ENCODE measurements at places on chromosomes 1 and 21. TPM values are rescaled to one million over a fixed set of nuclear protein-coding genes. Genes with fewer than 3 reads are reported as not detected.

GRCh38 chr1:20281801-20282200 lies 8.9 kb upstream of the VWA5B1 start:
- no peak for DNase-seq

The SGIP1 gene
- total RNA-seq = 25.6 TPM

DNA sequence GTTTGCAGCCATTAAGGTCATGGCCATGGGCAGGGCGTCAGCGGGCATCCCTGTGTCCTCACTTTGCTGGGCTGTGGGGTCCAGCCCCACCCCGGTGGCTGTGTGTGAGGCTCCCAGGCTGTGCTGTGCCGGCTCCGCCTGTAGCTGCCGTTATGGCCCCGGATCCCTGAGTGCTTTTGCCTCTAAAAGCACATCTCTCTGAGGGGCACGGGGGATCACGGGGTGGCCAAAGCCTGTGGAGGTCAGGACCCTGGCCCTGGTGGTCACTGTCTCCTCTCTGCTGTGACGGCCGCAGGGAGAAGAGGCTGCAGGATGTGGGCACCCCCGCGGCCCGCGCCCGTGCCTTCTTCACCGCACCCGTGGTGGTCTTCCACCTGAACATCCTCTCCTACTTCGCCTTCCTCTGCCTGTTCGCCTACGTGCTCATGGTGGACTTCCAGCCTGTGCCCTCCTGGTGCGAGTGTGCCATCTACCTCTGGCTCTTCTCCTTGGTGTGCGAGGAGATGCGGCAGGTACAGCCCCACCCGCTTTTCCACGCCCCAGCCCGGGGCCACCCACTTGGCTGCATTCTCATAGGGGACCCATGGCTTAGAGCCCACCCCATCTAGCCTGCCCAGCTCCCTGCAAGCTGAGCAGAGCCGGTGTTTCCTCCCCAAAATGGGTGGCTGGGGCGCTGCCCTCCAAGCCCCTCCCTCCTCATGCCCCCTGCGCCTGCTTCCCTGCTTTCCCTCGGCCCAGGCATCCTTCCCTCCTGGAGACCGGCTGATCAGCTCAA lies 48.2 kb downstream of the TRPM2 start:
- DNase-seq = no peak

DNA sequence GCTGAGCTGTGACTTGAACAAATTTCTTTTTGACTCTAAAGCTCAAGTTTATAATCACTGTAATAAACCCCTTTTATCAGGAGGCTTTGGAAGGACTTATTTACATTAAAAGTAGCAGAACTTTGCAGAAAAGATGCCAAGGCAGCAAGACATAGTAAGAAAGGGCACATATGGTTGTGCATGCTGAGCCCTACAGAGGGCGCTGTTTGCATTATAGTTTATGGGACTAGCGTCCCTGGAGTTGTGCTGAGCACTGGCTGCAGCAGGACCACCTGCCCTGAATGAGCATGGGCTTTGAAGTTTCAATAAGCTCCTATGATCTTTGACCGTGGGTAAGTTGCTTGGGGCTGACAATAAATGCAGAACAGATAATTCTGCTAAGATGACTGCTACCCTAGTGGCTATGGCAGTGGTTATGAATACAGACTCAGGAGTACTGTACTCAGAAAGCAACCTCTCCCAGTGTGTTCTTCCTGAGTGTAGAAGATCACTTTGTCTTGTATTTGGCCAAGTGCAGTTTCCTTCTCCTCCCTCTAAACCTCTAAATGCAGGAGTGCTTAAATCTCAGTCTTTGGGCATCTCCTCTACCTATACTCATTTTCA lies 45.4 kb upstream of the USP1 start:
- DNase-seq = no peak

The TSPAN2 gene
- 3.0 TPM for total RNA-seq

- no peak for DNase-seq
These were observed 59.9 kb downstream of the LRRC8C start for GRCh38 chr1:89692601-89693521.

GRCh38 chr1:11729498-11730428 lies 6.2 kb upstream of the AGTRAP start:
- DNase-seq = peak; percentile 16

- peak; percentile 12 for DNase-seq
These were observed 884 bp downstream of the PHACTR4 start for GRCh38 chr1:28370239-28371009.

- DNase-seq = peak; percentile 83
These were observed 99.7 kb downstream of the PRDM16 start for GRCh38 chr1:3168678-3169077.

GRCh38 chr21:41548781-41549180 lies 40.8 kb upstream of the TMPRSS2 start:
- peak; percentile 43 for DNase-seq

- no peak for DNase-seq
These were observed 170.9 kb downstream of the COL11A1 start for GRCh38 chr1:102937401-102937800.

The EXTL1 gene
- total RNA-seq = not detected

The SPRR2A gene
- not detected for total RNA-seq

DNA sequence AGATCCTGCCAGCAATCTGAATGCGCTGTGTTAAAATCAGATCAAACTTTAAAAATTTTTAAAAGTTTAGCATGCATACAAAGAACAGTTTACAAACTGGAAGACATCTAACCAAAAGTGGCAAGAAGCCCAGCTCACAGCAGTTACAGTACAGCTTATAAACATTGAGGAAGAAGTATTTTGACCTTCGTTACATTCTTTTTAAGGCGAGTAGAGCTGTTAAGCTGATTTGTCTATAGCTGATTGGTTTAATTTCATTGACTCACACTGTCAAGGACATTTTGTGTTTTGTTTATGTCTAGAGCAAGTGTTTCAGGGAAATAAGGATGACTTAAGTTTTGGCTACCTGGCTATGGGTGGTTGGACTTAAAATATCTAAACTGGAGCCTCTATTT lies 3.0 kb upstream of the PGM1 start:
- no peak for DNase-seq

DNA sequence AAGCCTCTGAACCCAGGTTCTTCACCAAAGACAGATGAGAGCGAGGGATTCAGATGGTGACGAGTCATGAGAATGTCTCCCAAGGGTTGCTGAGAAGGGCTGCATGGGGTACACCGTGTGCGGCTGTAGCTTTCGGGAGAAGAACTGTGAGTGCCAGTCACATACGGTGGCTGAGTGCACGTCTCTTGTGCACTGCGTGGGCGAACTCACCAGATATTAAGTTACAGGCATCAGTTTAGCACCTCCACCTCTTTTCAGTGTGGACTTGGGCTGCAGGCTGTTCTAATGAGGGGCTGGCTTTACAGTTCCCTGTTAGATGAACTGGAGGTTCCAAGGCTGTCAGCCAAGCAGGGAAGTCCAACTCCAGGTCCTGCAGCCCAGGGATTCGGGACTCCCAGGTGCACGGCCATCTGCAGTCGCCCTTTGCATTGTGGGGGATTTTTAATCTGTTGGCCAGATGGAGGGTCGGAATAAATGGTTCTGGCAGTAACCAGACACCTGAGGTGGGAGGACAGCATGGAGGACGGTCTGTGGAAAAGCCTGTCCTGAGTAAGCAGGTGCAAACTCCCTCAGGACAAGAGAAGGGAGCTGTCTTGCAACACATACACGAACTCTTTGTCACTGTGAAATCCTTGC lies 26.5 kb upstream of the AVPR1B start:
- DNase-seq = no peak

DNA sequence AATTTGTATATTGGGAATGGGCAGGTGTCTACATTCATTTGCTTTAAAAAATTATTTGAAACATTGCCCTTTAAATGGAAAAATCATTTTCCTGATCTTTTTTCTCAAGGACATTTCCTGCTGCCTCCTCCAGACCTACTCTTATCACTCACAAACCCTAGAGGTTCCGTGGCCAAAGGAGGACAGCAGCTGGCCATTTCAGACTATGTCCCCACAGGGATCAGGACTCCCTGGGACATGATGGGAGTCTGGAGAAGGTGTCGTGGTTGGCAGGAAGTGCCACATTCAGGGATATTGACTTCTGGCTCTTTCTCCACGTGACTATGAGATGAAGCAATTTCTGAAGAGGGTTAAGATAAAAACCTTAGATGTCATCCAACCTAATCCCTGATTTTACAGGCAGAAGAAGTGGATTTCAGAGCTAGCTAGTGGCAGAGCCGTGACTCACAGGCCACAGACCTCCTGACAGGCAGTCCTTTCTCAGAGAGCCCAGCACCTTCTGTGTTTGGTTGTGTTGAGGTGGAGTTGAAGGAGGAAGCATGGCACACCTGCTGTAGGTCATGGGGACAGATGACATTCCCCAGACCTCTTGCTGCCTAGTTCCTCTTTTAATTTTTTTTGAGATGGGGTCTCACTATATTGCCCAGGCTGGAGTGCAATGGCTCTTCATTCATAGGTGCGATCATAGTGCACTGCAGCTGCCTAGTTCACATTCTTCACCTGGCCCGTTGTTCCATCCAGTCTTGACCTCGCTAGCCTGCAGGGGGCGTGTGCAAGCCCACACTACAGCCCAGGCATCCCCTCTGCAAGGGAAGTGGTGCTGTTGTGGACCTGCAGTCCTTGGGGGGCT lies 25.5 kb upstream of the IL10 start:
- peak; percentile 29 for DNase-seq

DNA sequence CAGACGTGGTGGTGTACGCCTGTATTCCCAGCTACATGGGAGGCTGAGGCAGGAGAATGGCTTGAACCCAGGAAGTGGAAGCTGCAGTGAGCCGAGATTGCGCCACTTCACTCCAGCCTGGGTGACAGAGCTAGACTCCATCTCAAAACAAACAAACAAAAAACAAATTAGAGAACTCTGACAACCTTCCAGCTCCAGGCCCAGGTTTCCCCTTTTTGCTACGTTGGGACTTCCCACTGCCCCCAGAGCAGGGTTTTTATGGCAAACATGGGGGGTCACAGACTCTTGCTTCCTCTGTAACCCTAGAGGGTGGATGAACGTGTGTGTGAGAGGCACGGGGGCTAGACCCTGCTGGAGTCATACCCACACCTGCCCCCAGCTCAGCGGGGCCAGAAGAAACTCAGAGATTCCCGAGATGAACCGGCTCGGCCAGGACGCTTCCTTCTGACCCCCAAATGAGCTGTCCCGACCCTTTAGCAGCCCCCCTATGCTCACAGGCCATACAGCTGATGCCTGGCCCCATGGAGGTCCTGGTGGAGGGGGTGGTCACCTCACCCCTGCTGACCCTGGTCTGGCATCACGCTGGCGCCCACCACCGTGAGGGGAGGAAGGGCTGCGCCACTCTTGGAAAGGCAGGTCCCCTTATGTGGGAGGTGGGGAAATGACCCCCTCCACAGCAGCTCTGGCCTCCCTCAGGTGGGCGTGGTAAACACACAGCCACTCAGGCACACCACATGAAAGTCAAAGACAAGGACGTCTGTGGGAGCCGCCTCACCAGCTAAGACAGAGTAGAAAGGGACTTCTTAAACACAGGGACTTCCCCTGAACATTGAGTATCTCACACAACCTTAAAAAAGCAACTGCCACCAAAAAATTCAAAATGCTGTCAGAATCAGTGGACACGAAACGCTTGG lies 7.1 kb downstream of the GPR157 start:
- peak; percentile 38 for DNase-seq

- DNase-seq = no peak
These were observed 72.5 kb downstream of the UROD start for GRCh38 chr1:45084562-45084961.

- DNase-seq = no peak
These were observed 118.0 kb upstream of the BARHL2 start for GRCh38 chr1:90834886-90835660.

GRCh38 chr1:223087291-223088255 lies 55.5 kb downstream of the TLR5 start:
- peak; percentile 24 for DNase-seq

- no peak for DNase-seq
These were observed 590.8 kb upstream of the PRMT6 start for GRCh38 chr1:106465666-106466065.

The PUSL1 gene
- total RNA-seq = 28.8 TPM

The PCNT gene
- total RNA-seq = 36.5 TPM

GRCh38 chr1:19597496-19598309 lies 46.4 kb upstream of the NBL1 start:
- no peak for DNase-seq

The OLIG2 gene
- total RNA-seq = not detected

- no peak for DNase-seq
These were observed 81.1 kb downstream of the NPHP4 start for GRCh38 chr1:5911157-5911556.

The CRP gene
- total RNA-seq = not detected

DNA sequence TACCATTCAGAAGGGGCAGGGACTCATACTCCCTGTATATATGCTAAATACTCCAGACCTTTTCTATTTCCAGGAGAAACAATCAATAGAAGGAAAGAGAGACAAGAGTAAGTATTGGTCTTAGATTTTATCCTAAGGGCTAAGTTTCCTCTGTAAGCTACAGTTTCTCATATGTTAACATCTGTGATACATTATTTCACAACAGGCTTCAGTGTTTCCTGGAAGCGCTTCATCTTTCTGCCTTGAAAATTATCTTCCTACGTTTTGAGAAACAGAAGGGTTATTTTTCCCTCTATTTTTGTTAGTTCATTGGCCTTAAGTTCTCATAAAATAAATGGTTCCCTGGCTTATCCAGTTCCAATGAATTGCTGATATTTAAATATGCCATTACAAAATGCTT lies 15.6 kb downstream of the FMO1 start:
- DNase-seq = no peak

The SLC45A3 gene
- total RNA-seq = 1.7 TPM

- DNase-seq = no peak
These were observed 27.7 kb upstream of the MAGOH start for GRCh38 chr1:53266038-53266437.

The GPBP1L1 gene
- 146 TPM for total RNA-seq

DNA sequence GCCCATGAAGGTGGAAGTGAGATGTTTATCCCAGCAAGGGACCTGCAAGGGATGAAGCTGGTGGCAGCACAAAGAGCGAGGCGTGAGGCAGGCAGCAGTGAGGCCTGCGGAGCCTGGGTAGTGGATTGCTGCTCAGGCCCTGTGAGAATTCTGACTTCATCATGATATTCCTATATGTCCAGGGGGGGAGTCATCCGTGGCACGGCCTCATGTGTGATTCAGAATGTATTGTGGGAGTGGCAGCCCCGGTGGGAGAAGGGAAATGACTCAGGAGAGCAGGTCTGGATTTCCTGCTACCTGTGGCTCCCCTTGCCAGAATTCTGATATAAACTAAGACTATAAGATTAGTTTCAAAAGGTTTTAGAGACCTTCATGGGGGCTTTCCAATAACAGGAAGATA lies 240.9 kb downstream of the CAMTA1 start:
- no peak for DNase-seq

GRCh38 chr21:44880405-44881197 lies 7.1 kb upstream of the PTTG1IP start:
- no peak for DNase-seq

The RYR2 gene
- total RNA-seq = 30.4 TPM

The ADAM30 gene
- not detected for total RNA-seq

DNA sequence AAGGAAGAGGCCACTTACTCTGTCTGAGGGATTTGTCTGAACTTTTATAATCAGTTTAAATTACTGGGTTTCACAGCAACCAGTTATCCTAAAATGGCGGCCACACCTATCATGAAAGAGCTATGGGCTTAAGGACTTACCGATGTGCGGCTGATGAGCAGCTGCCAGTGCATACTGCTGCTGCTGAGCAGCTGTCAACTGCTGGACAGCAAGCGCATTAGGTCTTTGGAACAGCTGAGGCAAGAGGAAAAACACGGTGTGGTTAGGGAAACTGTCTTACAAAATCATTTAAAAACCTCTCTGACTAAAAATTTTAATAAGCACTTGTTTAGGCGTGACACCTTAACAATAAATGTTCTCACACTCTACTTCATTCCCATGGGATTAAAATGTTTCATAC lies 72.6 kb upstream of the SDC3 start:
- DNase-seq = no peak
